CD4-positive, alpha-beta memory T cell (primary cell): ENCODE measurements at places on chromosomes 7 and 10. TPM values are rescaled to one million over a fixed set of nuclear protein-coding genes. Genes with fewer than 3 reads are reported as not detected.

The SLC12A9 gene
- 9.1 TPM for polyA plus RNA-seq

The TEX36 gene
- not detected for polyA plus RNA-seq

The SHH gene
- polyA plus RNA-seq: not detected

The DNAJC12 gene
- polyA plus RNA-seq: 0.22 TPM

The TET1 gene
- 0.71 TPM for polyA plus RNA-seq

The PDZD8 gene
- 3.6 TPM for polyA plus RNA-seq

The PNLIP gene
- polyA plus RNA-seq: not detected

The GPNMB gene
- polyA plus RNA-seq: not detected

The COX15 gene
- polyA plus RNA-seq: 31.8 TPM

GRCh38 chr7:18659746-18660145 lies 164.2 kb downstream of the HDAC9 start:
- no peak for DNase-seq

GRCh38 chr7:23106057-23106822 lies 655 bp downstream of the KLHL7 start:
- DNase-seq: peak; percentile 60

- DNase-seq: no peak
Observed at GRCh38 chr7:112982441-112983063, 104.1 kb downstream of the GPR85 start.

- DNase-seq: no peak
Observed at GRCh38 chr10:3069876-3070275, 2.5 kb downstream of the PFKP start.

GRCh38 chr7:37310327-37311080 lies 138.2 kb downstream of the ELMO1 start:
- peak; percentile 70 for DNase-seq

GRCh38 chr10:96261930-96262329 lies 9.4 kb downstream of the BLNK start:
- DNase-seq: no peak

DNA sequence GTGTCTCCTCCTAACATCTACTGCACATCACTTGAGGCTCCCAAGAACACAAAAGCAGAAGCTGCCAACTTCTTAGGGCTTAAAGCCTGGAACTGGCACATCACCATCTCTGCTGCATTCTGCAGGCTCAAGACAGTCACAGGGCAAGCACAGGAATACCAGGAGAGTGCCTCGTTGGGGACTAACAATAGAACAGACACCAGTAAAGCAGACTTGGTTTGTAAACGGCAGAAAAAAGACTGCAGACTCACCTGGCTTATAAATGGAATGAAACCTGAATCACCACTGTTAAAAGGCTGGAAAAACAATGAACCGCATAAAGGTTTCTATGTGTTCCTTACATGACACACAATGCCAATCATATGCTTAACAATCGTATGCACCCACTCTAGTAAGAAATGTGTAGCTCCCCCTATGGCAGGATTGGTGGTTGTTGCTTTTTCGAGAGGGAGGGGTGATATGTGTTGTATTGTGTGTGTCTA lies 12.8 kb downstream of the RHEB start:
- DNase-seq: no peak

- no peak for DNase-seq
Observed at GRCh38 chr10:79125092-79125491, 56.3 kb downstream of the ZMIZ1 start.

DNA sequence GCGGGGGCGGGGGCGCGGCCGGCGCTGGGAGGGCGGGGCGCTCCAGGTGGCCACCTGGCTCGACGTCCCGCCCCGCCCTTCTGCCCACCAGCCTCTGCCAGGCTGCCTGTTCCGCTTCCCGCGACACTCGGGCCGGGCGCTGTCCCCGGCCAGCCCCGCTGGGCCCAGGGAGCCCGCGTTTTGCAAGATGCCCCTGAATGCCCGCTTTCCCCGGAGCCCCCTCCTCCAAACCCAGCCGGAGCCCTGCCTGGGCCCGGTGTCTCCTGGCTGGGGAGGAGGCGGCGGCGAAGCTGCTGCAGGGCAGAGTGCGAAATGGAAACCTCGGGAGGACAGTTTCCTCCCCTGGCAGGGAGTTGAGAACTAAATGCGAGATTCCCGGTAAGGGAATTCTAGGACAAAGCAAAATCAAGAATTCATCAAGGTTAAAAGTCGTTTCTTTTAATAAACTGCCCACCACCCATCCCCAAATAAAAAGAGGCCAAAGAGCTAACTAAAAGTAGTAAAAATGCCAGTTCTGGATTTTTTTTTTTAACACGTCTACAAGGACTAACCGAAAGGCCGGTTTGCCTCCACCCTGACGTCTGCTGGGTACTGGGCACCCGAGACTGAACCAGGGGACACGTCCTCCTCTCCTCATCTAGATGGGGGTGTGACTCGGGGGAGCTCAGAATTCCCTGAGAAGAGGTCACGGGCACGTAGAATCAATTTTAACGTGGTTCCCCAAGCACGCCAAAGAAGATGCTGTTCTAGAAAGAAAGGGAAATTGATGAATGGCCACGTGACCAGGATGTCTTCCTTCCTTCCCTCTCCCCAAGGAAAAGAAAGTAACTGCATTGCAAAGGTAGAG lies 200.4 kb upstream of the NFE2L3 start:
- no peak for DNase-seq

DNA sequence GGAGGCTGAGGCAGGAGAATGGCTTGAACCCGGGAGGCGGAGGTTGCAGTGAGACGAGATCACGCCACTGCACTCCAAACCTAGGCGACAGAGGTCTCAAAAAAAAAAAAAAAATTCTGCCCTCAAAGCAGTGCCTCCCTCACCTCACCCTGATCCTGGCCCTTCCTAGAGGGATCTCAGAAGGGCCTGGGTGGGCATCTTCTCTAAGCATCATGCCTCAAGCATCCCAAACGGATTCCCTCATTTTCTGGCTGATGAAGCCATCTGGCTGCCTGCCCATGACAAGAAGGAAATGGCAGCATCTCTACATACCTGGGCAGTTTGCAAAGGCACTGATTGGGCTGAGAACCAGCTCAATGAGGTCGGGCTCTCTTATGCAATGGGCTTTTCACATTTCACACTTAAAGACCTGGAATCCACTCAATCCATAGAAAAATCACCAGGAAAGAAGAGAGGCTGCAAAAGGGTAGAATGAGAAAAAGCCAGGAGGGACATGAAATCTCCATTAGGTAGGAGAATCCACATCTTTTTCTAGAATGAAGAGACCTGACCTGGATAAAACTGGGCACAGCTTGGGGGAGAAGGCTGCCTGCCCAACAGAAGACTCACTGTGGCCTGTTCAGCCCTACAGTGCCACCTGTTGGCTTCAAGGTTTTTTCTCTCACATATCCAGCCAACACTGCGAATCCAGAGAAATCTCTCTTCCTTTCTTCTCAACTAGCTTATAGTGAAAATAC lies 48.1 kb downstream of the PDLIM1 start:
- DNase-seq: no peak

GRCh38 chr10:2282202-2282601 lies 544.9 kb upstream of the ADARB2 start:
- no peak for DNase-seq
